GM13977 (cell line): ENCODE measurements at places on chromosomes 5 and 9.

- DNase-seq = no peak
These were observed 53.0 kb downstream of the ZNF354C start for GRCh38 chr5:179113143-179113530.

DNA sequence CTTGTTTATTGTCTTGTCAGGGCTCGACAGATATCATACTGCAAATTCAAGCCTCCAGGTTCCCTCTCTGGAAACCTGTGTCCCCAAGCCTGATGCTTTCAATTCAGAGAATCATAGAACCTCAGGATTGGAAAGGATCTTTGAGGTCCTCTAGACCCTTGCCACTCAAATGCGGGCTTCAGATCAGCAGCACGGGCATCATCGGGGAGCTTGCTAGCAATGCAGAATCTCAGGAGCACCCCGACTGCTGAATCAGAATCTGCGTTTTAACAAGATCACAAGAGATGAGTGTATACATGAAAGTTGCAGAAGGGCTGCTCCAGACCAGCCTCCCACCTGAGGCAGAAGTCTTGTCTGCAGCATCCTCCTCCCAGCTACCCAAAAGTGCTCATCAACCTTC is 13.1 kb upstream of the EGFLAM start:
- DNase-seq = no peak

DNA sequence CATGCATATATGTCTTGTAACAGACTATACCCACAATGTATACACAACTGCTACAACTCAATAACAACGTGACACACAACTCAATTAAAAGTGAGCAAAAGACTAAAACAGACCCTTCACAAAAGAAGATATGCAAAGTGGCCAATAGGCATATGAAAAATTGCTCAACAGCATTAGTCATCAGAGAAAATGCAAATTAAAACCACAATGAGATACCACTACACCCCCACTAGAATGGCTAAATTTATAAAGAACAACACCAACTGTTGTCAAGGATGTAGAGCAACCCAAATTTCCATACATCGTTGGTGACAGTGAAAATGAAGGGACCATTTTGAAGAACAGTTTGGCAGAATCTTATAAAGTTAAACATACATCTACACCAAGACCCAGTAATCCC is 38.9 kb downstream of the GABRB2 start:
- DNase-seq = no peak

- DNase-seq = no peak
These were observed 8.8 kb downstream of the TENT4A start for GRCh38 chr5:6722015-6722414.

- DNase-seq = no peak
These were observed 135.6 kb downstream of the FOXD1 start for GRCh38 chr5:73312872-73313510.

DNA sequence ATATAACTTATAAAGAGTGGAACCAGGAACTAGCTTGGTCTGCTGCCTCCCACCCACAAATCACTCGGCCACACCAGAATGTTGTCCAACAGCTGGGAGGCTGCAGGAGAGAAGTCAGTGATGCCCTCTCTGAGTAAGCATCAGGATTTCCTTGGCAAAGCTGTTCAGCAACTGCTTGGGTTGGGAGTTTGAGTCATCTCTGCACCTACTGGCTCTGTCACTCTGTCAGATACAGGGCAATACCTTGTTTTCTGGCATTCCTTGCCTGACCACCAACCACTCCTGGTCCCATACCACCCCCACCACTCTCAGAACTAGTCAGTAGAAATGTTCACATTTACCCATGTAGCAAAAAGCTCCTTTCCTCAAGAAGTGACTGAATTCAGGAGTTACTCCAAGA is 36.8 kb upstream of the GCNT4 start:
- no peak for DNase-seq

- DNase-seq = no peak
These were observed 45.0 kb upstream of the PRR16 start for GRCh38 chr5:120419127-120419526.

- no peak for DNase-seq
These were observed 13.8 kb downstream of the ANKRD33B start for GRCh38 chr5:10577371-10578292.

- peak; percentile 7 for DNase-seq
These were observed 4.4 kb upstream of the IL3 start for GRCh38 chr5:132055808-132056609.

- no peak for DNase-seq
These were observed 558.5 kb upstream of the ZNF462 start for GRCh38 chr9:106304401-106304920.

GRCh38 chr5:149455889-149456409 is 76.9 kb upstream of the IL17B start:
- no peak for DNase-seq

DNA sequence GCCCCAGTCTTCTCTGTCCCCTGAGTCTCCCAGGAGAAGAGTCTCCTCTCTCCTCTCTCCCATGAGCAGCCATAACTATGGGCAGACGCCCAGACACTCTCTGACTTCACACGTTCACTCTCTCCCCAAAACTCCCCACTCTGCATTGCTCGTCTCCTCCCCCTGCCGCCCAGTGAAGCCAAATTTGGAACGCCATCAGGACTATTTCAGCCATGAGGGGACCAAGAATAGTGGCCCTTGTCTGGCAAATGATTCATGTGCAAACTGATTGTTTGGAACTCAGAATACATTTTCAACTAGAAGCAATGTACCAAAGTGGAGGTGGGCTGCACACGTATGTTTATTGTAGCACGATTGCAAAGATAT is 20.9 kb downstream of the CMBL start:
- no peak for DNase-seq

GRCh38 chr5:167900340-167900935 is 391.0 kb upstream of the WWC1 start:
- no peak for DNase-seq

DNA sequence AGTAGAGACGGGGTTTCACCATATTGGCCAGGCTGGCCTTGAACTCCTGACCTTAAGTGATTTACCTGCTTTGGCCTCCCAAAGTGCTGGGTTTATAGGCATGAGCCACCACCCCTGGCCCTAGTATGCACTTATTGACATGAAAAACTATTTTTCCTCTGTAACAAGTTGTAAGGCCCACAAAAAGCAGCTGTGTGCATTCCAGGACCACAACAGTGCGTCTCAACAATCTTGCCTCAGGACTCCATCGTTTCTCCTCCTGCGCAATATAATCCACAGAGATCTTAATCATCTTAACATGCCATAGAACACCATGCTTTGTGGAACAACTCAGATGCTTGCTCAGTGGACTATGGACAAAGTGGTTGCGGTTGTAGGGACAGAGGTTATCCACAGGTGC is 10.2 kb downstream of the OR2V1 start:
- no peak for DNase-seq

DNA sequence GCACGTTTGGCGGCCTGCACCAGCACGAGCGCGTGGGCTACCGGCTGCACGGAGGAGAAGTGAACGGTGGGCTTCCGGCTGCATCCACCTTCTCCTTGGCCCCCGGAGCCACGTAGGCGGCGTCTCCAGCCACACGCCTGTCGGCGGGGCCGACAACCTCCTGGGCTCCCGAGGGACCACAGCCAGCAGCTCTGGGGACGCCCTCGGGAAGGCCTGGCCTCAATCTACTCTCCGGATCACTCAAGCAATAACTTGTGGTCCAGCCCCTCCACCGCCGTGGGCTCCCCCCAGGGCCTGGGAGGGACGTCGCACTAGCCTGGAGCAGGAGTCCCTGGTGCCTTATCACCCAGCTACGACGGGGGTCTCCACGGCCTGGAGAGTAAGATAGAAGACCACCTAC is 73.7 kb downstream of the INSL6 start:
- DNase-seq = no peak

- DNase-seq = no peak
These were observed 11.5 kb downstream of the ADAM19 start for GRCh38 chr5:157563929-157564716.

DNA sequence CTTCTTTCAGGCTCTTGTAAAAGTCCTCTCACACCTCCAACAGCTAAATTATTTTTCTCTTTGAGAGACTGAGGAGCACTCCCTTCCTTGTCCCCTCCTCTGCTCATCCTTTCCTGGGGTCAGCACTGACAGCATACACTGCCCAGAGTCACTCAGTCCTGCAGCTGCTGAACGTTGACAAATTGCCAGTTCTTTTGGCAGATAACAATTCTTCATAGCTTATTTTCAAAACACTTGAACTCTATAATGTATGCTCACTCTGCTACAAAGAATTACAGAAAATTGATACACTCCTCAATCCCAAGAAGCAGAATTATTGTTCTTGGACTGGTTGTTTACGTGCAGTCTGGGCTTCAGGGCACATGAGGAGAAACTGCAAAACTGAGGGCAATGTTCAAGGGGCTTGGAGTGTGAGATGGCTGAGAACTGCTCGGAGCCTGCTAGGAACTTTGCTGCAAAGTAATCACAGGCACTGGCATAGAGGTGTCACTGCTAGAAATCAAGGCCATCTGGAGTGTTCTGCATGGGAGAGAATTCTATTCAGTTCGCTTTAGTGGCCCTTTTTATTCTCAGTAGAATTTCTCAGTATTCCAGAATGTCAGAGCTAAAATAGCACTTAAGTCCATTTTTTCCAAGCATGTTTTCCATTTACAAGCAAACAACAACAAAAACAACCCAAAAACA is 96.4 kb upstream of the SPOCK1 start:
- DNase-seq = no peak

DNA sequence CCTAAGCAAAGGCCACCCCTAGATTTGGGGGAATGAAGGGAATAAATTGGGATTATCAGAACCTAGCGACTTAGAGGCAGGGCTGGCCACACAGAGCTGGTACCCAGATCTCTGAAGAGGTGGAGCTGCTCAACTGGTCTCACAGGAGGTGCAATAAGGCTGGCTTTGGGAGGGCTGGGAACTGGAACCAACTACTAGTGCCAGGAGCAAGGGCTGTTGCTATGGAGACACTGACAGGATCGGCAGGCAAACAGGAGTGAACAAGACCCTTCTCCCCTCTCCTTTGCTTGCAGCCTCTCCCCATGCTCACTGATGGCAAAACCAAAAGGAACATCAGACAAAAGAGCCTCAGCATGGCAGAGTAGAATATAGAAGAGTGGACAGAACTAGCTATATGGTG is 17.0 kb upstream of the WHRN start:
- no peak for DNase-seq

GRCh38 chr5:57152316-57152715 is 21.5 kb upstream of the GPBP1 start:
- DNase-seq = no peak

DNA sequence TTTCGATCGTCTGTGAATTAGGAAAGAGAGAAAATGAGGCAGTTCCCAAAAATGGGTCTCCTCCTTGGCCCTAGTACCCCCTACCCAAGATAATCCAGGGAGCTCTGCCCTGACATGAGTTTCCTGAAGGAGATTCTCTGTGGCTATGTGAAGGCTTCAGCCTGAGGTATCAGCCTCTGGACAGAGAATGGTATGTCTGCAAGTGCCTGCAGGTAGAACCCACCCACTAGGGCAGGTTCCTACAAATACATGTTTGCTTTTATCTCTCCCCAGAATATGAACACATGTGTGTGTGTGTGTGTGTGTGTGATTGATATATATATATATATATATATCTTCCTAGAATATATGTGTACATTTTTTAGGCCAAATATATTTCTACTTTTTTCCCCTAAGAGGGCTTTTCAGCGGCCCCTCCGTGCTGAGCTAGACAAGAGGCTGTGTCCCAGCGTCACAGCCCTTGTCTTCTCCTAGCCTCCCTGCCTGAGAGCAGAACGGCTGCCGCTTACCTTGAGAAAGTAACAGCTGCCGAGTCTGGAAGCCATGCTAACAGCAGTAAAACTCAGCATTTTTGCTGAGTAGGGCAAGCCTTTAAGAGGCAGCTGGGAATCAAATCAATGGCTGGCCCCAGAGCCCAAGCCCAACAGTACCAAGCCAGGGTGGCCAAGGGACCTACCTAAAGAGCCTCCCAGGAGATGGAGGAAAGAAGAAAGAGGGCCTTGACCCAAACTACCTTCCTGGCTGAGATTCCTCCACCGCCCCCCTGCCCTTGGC is 2.1 kb downstream of the BRINP1 start:
- DNase-seq = no peak

DNA sequence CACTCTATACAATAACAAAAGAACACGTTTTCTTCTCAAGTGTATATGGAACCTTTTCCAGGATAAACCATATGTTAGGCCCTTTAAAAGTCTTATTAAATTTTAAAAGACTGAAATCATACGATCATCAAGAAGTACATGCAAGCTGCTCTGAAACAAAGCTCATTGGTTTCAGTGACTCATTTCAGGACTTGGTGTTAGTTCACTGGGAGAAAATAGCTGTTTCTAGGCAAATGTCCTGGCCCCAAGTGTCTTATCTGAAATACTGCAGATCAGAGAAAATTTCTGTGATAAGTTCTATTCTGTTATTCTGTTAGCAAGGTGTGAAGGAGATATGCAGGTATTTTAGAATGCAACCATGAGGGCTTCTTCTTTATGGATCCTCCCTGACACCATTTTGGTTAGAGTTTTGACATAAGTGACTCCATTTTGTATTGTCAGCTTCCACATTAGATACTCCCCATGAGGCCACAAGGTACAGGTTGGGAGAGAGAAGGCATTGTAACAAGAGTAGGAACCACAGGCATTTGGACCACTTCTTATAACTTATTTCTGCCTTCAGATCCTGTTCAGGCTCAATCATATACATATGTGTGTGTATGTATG is 7.5 kb upstream of the CCDC180 start:
- peak; percentile 65 for DNase-seq

GRCh38 chr5:150137997-150138396 is 17.6 kb downstream of the PDGFRB start:
- DNase-seq = no peak

DNA sequence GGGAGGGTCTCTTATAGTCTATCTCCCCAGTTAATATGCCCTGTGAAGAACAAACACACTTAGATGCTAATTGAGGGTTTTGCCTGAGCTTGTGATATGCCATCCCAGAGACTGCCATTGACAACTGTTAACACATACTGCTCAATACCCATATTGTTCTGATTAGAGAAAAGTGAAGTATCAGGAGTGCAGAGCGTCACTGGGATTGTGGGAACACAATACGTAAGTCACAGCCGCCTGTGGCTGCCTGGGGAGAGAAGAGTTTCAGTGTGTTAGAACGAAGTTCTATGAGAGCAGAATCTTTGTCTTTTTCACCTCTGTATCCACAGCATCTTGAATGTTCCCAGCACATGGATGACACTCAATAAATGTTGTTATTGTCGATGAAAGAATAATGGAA is 110.2 kb downstream of the MEF2C start:
- DNase-seq = no peak
